ENCODE measurements at places on chromosomes 4 and X.

DNA sequence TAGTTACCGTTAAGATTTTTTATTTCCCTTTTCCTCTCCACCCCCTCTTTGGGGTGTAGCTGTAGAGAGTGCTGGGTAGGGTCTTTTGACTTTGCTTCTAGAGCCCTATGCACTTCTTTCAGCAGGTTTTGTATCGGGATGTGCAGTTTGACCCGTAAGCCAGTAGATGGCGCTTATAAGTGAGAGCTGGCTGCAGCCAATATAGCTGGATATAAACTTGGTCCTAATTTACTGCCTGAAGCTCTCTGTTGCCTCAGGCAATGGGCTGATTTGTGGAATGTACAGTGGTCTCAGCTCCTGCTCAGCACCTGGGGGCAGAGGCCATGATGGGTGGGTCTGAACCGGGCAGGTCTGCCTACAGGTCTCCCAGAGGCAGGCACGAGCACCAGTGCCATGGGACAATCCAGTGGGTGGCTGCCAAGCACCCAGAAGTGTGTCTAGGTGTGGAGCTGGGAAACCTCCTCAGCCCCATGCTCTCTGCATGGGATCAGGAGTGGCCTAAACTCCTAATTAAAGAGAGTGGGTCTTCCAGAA lies 146.5 kb downstream of the SPANXN1 start:
- peak; percentile 28 for DNase-seq

- DNase-seq: no peak
Observed at GRCh38 chrX:93354651-93355050, 318.7 kb downstream of the NAP1L3 start.

- DNase-seq: no peak
Observed at GRCh38 chr4:163540977-163541376, 46.5 kb downstream of the TMA16 start.

DNA sequence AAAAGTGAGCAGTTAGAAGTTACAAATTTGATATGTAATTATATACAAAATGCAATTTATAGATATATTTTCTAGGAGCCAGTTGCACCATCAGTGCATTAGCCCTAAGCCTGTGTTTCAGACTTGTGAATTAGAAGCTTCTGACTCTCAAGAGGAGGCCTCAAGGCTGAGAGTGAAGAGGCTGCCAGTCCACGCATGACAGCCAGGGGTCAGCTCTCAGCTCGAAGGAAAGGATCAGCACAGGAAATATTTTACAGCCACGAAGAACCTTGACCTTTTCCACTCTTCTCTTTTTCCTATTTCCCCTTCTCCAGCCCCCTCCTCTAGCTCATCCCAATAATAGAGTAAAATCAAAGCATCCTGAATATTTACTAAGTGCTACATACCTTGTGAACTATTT lies 642.4 kb downstream of the TRIML1 start:
- DNase-seq: no peak

DNA sequence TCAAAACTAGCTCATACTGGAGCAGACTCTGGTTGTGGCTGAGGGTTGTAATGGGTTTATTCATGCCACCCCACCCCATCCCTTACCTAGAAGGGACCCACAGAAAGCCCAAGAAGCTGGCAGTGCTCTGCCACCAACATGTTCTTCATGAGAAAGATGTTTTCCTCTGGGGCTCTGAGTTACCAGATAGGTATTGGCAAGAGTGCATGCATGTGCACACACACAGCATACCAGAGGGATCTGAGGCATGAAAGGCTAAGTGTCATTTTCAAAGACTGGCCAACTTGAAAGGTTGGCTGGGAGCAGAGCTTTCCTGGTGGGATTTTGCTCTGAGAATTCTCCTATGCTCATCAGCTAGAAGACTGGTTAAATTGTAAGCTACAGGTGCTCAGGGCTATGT lies 65.2 kb downstream of the PHOX2B start:
- DNase-seq: no peak

DNA sequence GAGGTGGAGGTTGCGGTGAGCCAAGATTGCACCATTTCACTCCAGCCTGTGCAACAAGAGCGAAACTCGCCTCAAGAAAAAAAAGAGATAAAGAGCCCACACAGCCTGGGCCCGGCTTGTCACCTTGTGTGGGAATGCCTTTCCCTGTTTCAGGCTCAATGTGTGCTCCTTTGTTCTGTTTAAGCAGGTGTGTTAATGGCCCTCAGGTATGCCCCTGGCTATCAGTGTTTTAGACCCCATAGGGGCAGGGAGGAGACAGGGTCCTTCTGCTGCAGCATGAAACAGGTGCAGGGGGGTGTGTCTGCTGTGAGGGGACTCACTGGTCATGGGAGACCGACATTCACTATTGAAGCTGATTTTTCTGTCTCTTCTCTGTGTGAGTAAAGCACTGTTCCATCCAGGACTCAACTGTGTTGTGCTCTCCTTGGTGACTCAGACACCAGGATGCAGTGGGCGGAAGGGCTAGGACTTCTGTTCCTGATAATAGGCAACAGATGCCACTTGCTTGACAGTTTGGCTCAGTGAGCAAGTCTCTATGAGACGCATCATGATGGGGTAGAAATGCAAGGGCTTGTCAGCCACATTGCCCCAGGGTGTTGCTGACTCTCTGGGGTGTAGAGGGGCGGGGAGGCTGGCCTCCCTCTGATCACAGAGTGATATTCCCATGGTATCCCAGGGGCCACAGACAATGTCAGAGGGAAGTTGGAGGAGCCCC lies 15.6 kb upstream of the LAP3 start:
- DNase-seq: no peak

DNA sequence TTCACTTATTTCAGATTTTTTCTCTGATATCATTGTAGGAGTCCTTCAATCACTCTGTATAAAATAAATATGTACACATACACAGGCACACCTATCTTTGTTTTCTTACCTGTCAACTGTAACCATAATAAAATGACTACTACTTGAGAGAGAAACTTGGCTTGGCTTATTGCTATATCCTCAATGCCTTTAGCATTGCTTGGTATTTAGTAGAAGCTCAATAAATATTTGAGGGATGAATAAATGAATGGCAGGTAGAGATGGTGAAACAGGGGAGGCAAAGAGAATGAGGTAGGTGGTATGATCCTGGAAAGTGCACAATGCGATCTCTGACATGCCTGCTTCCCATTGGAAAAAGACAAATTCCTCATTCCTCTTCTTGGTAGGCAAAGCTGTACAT lies 21.8 kb upstream of the CXCL6 start:
- DNase-seq: no peak

- no peak for DNase-seq
Observed at GRCh38 chrX:63855896-63856295, 70.9 kb upstream of the ARHGEF9 start.

- DNase-seq: no peak
Observed at GRCh38 chr4:70688795-70689231, 481 bp downstream of the UTP3 start.

Measured in activated CD4-positive, alpha-beta T cell treated with anti-CD3 and anti-CD28 coated beads, Interleukin-2, Interleukin-4, amounts not matched to agents 100 ng/mL and 50 ng/mL, durations not matched to agents 16 hours and 8 hours (primary cell).